Stimulated activated CD4-positive, alpha-beta T cell treated with anti-CD3 and anti-CD28 coated beads, Interleukin-12 subunit alpha, Interleukin-12 subunit beta, amount 100 ng/mL, for 4 hours (primary cell): ENCODE measurements at places on chromosomes 16 and 17.

DNA sequence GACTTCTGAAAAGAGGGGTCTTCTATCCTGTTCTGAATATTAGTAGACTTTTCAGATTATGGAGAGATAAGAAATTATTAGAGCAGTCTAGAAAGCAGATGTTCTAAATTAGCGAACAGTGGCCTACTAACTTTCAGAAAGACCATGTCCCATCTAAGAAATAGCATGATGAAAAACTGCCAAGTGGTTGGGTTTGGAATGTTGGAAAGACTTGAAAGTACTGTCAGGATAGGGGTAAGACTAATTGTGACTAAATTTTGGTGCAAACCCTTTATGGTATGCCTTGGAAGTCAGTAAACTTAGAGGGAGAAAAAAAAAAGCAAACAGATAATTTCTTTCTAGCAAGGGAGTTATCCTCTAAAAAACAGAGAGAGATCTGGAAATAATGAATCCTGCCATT lies 41.1 kb downstream of the TANGO6 start:
- no peak for DNase-seq

GRCh38 chr17:50866950-50867362 lies 802 bp upstream of the TOB1 start:
- peak; percentile 46 for DNase-seq

GRCh38 chr16:1300664-1301476 lies 8.6 kb upstream of the UBE2I start:
- DNase-seq, result peak; percentile 71

DNA sequence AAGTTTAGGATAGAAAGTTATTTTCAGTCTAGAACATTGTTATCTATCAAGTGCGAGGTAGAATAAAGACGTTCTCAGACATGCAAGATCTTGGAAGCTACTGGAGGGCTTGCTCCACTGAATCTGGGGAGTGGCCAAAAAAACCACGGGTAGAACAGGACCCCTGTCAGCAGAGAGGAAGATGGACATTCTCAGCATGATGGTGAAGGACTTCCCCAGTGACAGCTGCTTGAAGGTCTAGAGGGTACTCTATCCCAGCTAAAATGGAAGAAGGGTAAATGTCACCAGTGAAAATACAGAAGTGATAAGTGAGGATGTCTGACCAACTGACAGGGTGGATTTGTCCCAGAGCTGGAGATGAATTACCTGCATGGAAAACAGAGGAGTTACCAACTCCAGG lies 10.1 kb downstream of the TNFRSF13B start:
- DNase-seq, result no peak

DNA sequence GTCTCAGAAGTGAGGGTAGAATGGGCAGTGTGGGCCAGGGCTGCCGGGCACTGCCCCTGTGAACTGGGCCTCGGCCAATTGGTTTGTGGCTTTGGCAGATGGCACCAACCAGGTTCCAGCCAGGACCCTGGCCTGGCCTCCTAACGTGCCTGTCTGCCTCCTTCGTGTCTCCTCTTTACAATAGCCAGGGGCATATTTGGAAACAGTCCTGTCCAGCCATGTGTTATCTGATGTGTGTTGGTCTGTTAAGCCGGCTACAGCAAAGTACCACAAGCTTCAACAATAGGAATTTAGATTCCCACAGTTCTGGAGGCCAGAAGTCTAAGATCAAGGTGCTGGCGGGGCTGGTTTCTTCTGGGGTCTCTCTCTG lies 14.6 kb downstream of the CRISPLD2 start:
- DNase-seq, result no peak

DNA sequence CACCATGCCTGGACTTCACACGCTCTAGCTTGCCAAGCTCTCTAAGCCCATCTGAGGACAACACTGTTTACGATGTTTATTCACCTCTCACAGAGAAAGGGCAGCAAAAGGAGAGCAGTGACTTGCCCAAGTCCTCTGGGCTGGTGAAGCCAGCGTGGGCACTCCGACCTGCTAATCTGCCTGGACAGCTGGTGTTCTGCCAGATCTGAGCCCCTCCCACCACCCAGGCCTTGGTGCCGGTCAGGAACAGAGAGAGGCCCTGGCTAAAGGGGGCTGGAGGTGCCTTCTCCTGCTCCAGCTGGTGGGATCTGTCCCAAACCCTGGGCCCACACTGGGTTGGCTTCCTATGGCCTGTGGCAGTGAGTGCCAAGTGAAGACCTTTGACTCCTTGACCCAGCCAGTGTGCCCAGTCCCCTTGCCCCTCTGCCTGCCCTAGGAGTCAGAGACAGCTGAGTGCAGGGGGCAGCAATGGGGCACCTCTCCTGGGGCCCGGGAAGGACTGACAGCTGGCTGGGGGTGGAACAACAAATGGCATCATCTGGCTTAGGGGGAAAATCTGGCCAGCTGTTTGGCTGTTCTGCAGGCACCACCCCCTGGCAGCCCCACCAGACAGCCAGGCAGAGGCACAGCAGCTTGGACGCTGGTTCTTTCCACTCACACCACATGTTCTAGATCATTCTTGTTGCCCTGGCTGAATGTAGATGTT lies 1.8 kb upstream of the SLC4A1 start:
- no peak for DNase-seq

- no peak for DNase-seq
Measured at GRCh38 chr17:79399610-79400144, 211.2 kb downstream of the RBFOX3 start.

GRCh38 chr16:49660626-49661025 lies 195.3 kb downstream of the ZNF423 start:
- DNase-seq, result no peak

- no peak for DNase-seq
Measured at GRCh38 chr16:87017371-87018012, 299.7 kb downstream of the C16orf95 start.

DNA sequence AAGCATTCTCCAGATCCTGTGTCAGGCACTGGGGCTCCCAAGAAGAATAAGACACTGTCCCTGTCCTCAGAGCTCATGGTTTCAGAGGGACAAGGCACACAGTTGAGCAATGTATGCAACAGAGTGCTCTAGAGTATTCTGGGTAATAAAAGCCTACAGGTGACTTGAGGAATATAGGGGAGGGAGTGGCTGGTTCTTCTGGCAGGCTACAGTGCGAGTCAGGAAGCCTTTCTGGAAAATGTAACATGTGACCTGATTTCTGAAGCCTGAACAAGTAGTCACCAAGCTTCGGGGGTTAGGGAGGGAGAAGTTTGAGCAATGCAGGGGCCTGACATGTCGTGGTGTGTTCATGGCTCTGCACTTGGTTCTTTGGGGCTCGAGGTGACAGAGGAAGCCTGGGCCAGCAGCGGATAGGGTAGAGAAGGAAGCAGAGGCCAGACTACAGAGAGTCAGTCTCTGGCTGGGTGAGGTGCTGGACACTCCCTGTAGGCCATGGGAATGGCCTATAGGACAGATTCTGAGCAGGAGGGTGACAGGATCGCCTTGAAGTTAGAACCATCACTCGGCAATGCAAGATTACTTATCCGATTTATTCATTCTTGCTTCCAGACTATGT lies 16.0 kb upstream of the LRRC75A start:
- DNase-seq, result no peak

DNA sequence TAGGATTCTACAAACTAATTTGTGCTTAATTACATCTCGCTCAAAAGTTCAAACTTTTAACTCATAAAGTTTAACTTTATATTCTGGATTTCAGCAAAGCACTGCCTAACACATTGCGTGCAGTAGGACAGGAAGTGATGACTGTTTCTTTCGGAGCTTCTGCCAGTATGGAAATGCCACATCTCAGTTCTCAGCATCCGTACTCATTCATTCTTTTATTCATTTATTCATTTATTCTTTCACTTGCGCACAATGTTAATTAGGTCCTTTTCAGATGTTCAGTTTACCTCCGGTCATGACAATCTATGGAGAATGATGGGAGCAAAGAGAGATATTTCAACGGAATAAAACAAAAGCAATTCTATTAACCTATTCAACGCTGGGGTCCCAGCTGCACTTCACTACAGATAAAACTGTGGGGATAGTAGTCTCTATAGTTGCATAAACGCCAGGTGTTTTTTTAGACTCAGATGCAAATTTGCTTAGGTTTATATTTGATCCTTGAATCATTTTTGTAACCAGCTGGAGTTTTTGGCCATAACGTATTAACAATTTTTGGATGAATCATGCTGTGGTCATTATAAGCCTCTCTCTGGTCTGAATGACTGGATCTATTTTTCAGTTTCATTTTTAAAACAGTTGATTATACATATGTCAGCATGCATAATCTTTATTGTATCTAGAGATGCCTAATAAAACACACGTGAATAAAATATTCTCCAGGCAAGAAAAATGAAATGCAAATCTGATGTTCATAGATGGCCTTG lies 143.9 kb downstream of the KCNJ2 start:
- DNase-seq, result no peak

DNA sequence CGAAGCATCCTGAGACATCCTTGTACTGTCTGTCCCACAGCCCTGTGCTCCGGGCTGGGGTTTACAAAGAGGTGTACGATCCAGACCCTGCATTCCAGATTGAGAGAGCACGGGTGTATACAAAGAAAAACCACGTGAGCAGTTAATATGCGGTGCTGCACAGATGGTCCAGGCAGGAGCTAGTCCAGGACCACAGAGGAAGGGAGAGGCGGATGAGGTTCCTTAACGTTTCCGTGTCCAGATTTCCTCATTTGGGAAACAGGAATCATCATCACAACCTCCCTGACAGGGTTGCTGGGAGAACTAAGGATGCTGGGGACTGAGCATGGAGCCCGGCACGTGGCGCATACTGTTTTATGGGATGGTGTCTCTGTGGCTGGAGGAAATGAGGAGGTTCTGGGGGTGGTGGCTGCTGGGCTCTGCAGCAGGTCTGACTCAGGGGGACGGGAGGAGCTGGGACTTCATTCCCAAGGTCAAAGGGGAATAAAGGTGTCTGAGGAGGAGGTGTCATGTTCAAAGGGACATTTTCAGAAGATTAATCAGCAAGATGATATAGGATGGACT lies 26.2 kb downstream of the WIPI1 start:
- no peak for DNase-seq

- DNase-seq, result peak; percentile 13
Measured at GRCh38 chr16:10521681-10522274, 58.6 kb downstream of the EMP2 start.

- DNase-seq, result no peak
Measured at GRCh38 chr17:39916918-39917317, 1.5 kb downstream of the GSDMB start.

GRCh38 chr17:60036796-60037677 lies 41.7 kb downstream of the HEATR6 start:
- peak; percentile 60 for DNase-seq

DNA sequence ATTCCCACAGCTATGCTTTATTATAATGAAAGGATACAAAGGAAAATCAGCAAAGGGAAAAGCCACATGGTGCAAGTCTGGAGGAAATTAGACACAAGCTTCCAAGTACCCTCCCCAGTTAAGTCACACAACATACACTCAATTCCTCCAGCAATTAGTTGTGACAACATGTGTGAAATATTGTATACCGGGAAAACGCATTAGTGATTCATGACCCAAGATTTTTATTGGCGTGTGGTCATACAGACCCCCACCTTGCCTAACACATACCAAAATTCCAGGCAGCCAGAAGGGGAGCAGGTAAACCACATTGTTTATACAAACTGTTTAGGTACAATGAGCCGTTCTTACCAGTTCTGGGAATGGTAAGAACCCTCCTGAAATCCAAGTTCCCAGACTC lies 160.6 kb downstream of the CYB561 start:
- no peak for DNase-seq

- DNase-seq, result no peak
Measured at GRCh38 chr16:28298511-28298878, 6.2 kb downstream of the SBK1 start.

GRCh38 chr16:89690392-89690901 lies 4.0 kb downstream of the CDK10 start:
- DNase-seq, result no peak

- no peak for DNase-seq
Measured at GRCh38 chr16:11173426-11173825, 82.6 kb downstream of the SOCS1 start.

DNA sequence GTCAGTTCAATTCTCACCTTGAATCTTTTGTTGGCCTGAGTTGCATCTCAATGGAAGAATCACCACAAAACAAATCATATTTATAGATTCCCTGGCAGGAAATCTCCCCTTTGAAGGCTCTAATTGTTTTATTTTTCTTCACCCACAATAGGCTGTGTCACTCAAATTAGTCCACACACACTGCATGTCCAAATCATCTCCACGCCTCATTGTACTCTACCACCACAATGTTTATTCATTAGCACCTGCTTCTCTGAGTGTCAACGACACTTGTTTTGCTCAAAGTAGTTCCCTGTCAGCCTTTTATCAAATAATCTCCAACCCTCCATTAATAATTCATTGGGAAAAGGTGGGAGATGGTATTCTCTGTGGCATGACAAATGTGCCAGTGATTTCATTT lies 164.3 kb downstream of the ABCC12 start:
- DNase-seq, result no peak

GRCh38 chr17:76504117-76504516 lies 2.9 kb upstream of the RHBDF2 start:
- DNase-seq, result no peak
